ENCODE measurements at places on chromosomes 3 and 15. TPM values are rescaled to one million over a fixed set of nuclear protein-coding genes. Genes with fewer than 3 reads are reported as not detected.

DNA sequence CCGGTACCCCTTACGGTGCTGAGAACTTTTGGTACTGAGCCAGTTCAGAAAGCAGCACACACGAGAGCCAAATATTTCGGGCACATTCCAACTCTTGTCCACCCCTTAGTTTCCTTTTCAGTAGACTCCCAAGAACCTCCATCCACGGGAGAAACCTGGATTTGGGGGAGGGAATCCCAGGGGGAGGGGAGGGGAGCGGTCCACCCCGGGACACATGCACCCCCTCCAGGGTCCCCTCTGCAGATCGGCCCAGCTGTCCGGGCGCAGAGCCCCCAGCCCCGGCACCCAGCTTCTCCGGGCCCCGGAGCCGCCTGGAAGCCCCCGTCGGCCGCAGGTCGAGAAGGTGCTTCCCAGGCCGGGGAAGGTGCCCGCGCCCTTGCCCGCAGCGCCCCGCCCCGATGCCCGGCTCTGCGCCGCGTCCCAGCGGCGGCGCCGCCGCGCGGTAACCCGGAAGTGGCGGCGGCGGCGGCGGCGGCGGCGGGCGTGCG, 455 bp upstream of the ABHD17C start:
- H3K36me3 ChIP-seq: no peaks in the 10 kb centered on the region
- H3K27ac ChIP-seq: no peak overlapping the region
- 0 out of 3 replicates have a peak, but pooled peaks cover 2% of the 10 kb centered on the region for H3K4me1 ChIP-seq
- no peak for DNase-seq
- H3K4me3 ChIP-seq: peak overlapping the region; percentile 53

DNA sequence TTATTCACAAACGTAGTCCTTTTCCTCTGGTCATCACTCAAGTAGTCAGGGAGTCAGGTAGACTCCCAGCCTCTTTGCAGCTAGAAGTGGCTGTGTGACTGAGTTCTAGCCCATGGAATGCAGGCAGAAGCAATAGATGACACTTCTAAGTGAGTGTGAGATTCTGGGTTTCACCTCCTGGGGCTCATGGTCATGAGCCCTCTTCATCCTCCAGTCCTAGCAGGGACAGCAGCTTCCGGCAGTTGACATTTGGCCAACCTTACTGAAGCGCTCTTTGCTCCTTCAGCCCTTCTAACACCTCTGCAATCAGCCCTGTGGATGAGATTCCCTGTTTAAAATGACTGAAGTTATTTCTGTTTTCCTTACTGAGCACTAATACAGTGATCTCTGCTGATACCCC, 21.8 kb downstream of the SLC12A8 start:
- H3K36me3 ChIP-seq: no peaks in the 10 kb centered on the region
- H3K4me3 ChIP-seq: no peak overlapping the region
- no peak overlapping the region for H3K27ac ChIP-seq
- H3K4me1 ChIP-seq: peaks cover 6% of the 10 kb centered on the region

DNA sequence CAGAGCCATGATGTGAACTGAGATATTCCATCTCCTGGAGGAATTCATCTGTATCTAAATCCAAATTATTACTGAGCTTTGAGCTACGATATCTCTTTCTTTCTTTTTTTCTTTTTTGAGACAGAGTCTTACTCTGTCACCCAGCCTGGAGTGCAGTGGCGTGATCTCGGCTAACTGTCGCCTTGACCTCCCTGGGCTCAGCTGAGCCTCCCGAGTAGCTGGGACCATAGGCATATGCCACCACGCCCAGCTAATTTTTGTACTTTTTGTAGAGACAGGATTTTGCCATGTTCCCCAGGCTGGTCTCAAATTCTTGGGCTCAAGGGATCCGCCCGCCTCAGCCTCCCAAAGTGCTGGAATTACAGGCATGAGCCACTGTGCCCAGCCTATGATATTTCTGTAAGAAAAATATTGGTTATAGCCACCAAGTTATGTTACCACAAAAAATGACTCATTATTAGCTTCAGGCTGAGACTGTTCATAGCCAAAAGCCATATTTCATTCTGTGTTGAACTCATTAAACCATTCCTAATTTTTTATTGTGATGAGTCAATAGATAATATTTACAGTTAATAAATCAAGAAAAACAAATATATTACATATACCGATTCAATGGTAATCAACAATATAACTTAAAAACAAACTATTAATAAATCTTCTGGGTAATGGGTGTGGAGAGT, 27.1 kb upstream of the SLC30A4 start:
- no peaks in the 10 kb centered on the region for H3K27me3 ChIP-seq
- no peak overlapping the region for H3K27ac ChIP-seq
- no peak for DNase-seq
- no peak overlapping the region for H3K4me3 ChIP-seq

DNA sequence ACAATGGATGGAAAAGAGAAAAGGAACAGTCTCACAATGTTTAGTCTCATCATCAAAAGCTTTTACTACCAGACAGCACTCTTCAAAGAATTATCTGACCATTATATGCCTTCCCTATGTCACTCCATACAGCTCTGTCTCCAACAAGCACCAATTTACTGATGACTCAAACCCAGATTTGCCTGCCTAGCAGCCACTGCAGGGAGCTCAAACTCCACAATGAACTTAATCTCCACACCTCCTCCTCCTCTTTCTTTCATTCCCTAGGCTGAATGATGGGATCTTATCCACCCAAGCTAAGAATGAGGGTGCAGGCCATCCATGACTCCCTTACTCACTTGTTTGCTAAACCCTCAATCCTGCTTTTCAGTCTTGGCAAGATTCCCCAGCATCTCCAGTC, 45.5 kb downstream of the NBEAL2 start:
- no peak overlapping the region for H3K4me3 ChIP-seq
- H3K36me3 ChIP-seq: peaks cover 24% of the 10 kb centered on the region
- H3K27ac ChIP-seq: no peak overlapping the region
- DNase-seq: no peak
- H3K27me3 ChIP-seq: no peaks in the 10 kb centered on the region
- H3K4me1 ChIP-seq: no peaks in the 10 kb centered on the region

Gene ZPLD1
- not detected for total RNA-seq

DNA sequence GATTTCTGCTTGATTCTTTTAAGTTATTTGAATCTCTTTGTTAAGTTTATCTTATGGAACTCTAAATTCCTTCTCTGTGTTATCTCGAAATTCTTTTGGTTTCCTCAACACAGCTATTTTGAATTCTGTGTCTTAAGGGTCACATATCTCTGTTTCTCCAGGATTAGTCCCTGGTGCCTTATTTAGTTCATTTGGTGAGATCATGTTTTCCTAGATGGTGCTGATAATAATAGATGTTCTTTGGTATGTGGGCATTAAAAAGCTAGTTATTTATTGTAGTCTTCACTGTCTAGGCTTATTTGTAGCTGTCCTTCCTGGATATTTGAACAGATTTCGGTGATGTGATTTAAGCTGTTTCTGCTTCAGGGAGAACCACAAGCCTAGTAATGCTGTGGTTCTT, 615.6 kb upstream of the NECTIN3 start:
- no peaks in the 10 kb centered on the region for H3K27me3 ChIP-seq
- H3K4me1 ChIP-seq: no peaks in the 10 kb centered on the region
- no peak overlapping the region for H3K4me3 ChIP-seq
- no peak for DNase-seq

- peaks cover 5% of the 10 kb centered on the region for H3K27me3 ChIP-seq
- no peak for DNase-seq
- H3K36me3 ChIP-seq: no peaks in the 10 kb centered on the region
These were observed 24.0 kb downstream of the GPR176 start for GRCh38 chr15:39896101-39896500.

Gene LDHAL6B
- total RNA-seq: not detected

GRCh38 chr3:82595530-82595929, 834.1 kb upstream of the GBE1 start:
- no peaks in the 10 kb centered on the region for H3K4me1 ChIP-seq
- no peak overlapping the region for H3K27ac ChIP-seq
- no peak overlapping the region for H3K4me3 ChIP-seq
- no peaks in the 10 kb centered on the region for H3K27me3 ChIP-seq
- no peak for DNase-seq

DNA sequence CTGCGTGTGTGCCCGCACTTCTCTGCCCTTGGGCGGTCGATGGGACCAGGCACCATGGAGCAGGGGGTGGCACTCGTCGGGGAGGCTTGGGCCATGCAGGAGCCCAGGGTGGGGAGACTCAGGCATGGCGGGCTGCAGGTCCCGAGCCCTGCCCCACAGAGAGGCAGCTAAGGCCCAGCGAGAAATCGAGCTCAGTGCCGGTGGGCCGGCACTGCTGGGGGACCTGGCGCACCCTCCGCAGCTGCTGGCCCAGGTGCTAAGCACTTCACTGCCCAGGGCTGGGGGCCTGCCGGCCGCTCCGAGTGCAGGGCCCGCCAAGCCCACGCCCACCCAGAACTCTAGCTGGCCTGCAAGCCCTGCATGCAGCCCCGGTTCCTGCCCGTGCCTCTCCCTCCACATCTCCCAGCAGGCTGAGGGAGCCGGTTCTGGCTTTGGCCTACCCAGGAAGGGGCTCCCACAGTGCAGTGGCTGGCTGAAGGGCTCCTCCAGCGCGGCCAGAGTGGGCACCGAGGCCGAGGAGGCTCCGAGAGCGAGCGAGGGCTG, 553 bp upstream of the RTP4 start:
- H3K27me3 ChIP-seq: peaks cover 20% of the 10 kb centered on the region
- DNase-seq: no peak
- no peak overlapping the region for H3K4me3 ChIP-seq
- H3K36me3 ChIP-seq: no peaks in the 10 kb centered on the region
- no peak overlapping the region for H3K27ac ChIP-seq
- peaks cover 7% of the 10 kb centered on the region for H3K4me1 ChIP-seq

- H3K27me3 ChIP-seq: no peaks in the 10 kb centered on the region
- H3K27ac ChIP-seq: no peak overlapping the region
These were observed 20.3 kb upstream of the SIAH2 start for GRCh38 chr3:150783316-150783715.

DNA sequence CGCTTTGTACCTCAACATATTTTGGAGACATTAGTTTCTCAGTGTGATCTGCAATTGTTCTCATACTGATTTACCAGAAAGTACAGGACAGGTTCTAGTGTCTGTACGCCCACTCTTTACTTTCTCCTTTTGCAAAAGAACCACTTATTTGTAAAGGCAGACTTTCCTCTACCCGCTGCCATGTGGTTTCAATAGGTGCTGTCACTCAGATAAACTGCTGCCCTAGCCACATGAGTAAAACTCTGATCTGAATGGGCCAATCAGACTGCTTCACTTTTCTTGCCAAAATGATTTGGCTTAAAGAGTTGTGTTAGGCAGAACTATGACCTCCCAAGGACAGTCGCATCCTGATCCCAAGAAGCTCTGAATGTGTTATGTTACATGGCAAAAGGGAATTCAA, 984.6 kb upstream of the NR2F2 start:
- H3K4me3 ChIP-seq: no peak overlapping the region
- DNase-seq: no peak
- H3K36me3 ChIP-seq: no peaks in the 10 kb centered on the region

DNA sequence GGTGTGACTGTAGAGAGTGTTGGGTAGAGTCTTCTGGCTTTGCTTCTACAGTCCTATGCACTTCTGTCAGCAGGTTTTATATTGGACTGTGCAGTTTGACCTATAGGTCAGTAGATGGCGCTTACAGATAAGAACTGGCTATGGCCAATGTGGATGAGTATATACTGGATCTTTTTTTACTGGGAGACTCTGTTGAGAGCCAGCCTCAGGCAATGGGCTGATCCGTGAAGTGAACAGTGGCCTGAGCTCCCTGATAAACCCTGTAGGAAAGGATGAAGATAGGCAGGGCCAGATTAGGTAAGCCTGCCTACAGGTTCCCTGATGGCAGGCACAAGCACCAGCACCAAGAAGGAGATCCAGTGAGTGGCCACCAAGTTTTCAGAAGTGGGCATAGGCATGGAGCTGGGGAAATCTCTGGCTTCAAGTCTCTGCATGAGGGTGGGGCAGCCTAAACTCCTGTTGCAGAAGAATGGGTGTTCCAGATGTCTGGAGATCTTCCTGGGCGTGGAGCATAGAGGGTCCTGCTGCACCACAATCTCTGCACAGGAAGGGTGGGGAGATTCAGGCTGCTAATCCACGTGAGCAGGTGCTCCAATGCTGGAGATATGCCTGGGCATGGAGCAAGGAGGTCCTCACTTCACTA, 326.0 kb upstream of the SGO1 start:
- H3K36me3 ChIP-seq: no peaks in the 10 kb centered on the region
- no peaks in the 10 kb centered on the region for H3K27me3 ChIP-seq
- peak; percentile 16 for DNase-seq

Gene SKOR1
- 0.31 TPM for total RNA-seq

DNA sequence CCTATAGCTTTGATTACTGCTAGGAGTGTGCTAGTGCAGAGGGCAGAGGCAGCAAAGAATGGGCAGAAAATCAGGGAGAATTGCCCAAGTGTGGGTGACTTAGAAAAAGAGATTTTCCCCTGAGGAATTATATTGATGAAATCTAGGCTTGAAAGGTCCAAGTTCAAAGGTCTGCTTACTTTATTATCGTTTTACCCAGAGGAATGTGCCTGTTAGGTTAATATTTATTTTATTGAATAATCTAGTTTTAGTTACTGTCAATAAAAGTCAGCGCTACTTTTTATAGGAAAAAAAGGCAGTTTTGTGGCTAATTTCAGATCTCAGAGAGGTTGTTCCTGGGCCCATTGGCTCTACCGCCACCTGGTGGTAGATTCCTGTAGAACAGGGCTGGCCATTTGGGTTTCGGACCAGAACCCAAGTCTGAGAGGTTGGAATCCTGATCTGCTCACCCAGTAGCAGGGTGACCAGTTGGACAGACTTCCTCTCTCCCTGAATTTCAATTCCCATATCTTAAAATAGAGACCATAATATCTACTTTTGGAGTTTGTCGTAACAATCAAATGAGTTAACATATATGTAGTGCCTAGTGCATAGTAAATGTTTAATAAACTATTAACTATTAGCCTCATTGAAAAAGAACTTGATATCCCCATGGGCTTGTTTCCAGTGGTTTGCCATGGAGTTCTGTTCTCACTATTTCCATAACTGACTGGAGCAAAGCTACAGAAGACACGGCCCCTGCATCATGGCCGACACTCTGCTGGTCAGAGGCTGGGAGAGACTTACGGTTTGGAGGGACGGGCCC, 62.7 kb upstream of the ZNF148 start:
- no peaks in the 10 kb centered on the region for H3K36me3 ChIP-seq
- DNase-seq: peak; percentile 53
- H3K27me3 ChIP-seq: no peaks in the 10 kb centered on the region
- H3K4me3 ChIP-seq: no peak overlapping the region

Gene PTPRG
- total RNA-seq: 0.16 TPM

Gene SLC22A13
- total RNA-seq: 0.49 TPM
